C1 segment of cervical spinal cord (tissue), 14 donors: ENCODE measurements at places on chromosomes 5 and 9.

- no peak for DNase-seq
Measured at GRCh38 chr9:87577746-87578145, 80.1 kb downstream of the DAPK1 start.

DNA sequence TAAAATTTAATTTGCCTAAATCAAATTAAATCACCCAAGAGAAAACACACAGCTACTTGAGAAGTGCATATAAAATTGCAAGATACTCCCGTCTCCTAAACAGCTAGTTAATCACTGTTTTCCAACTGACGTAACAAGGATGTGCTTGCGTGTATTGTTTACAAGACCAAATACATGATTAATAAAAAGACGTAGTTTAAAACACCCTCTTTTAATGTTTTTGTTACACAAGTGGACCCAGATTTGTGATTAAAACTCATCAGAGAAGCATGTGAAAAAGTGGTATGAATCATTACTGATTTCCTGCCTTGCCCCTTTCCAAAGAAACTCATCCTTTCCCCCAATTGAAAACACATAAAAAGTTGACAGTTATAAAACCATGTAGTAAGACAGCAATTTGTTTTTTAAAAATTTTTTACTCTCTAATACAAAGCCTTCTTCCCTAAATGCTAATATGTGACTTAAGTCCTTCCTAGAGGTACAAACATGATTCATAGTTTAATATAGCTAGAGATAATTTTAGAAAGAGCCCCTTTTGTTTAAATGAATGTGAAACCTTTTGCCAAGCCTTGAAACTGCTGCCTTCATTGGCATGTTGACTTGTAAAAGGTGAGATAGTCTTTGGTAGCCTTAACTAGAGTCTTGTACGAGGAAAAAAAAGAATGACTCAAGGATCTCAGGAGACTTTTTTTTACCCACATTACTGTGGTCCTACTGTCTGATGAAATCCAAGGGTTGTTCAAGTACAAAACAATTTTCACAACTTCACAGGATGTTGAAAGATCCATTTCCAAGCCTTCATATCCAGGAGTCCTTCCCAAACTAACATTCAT, 61.4 kb upstream of the FST start:
- DNase-seq = no peak

DNA sequence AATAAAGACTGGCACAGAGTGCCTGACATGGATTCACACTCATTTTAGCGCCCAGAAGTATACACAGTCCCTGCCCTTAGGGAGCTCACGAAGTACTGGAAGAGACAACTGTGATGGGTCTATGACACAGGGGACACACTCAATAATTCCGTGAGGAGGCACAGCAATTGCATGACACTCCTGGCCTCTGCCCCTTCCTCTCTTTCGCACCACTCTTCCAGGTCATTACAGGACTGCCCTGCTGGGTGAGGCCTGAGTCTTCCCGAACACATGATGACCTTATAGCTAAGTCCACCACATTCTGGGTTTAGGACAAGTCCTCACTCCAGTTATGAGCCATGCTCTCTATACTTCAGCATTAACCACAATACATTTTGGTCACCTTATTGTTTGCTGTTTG, 134.7 kb downstream of the GNA14 start:
- DNase-seq = no peak

DNA sequence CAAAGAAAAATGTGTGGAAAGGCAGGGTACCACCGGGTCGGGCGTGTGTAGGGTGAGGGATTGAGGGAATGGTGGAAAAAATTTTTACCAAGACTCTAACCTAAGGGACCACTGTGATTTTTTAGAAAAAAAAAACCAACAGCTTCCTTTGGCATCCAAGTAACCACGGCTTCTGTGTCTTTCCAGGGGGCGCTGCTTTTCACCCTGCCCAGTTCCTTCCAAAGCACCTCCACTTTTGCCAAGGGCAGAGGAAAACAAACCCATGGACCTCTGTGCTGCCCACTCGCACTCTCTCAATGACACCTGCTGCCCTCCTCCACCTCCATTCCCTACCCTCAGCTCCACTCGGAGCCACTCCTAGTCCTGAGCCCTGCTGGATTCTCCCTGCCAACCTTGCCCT, 381.0 kb downstream of the ENC1 start:
- DNase-seq = no peak

DNA sequence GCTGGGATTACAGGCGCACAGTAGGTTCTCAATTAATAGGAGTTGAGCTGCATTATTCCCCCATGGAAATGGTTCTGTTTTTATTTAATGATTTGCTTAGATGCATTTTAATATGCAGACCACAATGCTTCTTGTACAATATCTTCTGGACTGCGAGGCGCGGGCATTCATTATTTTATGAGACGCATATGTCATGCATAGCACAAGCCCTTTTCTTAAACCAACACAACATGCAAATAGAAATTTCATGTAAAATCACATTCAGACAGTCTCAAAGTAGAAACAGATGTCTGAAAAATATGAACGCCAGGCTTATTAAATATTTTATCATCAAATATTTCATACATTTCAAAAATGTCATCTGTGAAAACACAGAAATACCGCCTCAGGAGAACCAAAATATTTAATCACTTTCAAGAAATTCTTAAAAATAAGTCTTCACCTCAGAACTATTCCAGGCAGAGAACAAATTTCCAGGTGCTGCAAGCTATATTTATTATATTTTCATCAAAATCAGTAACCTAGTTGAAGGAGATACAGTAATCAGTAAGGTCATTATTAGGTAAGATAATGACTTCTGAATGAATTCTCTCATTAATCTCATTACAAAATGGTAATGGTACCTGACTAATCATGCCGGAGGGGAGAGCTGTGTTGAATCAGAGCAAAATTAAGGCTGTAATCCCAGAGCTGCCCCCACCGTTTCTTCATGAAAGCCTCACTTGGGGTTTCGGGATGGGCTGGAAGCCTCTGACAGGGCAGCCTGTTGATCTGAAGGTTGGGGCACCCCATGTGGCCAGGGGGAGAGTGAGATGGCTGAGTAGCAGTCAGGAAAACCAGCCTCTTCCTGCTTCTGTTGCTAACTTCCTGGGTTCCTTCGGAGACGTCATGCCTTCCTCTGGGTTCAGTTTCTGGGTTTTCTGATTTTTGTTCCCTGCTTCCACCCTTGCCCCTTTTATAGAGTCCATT, 133.9 kb upstream of the ZNF618 start:
- DNase-seq = no peak

DNA sequence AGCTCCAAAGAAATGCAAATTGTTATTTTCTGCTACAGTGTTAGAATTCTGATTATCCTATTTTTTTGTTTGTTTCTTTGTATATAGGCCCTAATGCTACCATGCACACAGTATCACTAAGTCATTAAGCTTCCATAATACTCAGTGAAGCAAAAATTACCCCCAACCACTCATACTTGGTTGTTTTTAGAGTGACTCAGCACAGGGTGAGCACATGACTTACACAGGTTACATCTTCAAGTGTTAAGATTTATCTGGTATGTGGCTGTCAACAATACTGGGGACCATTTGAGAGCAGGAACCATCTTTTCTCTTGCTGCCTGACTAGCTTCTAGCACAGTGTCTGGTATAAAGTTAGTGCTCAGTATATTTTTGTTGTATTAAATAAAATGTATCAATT, 255.8 kb upstream of the SLC24A2 start:
- DNase-seq = no peak

DNA sequence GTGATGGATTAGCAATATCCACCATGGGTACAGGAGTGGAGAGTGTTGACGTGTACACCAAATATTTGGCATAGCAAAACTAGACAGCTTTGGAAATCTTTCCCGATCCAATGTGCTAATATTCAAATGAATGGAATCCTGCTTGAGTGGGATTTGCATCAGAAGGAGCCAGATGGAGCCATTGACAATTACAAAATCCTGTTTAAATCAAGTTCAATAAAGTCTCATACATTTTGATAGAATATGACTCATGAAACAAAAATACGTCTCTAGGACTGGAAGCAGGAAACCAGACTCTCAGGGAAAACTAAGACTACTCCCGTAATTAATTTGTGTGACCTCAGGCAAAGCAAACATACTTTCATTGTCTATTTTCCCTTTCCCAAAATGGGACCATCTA, 13.0 kb downstream of the TNC start:
- no peak for DNase-seq

GRCh38 chr9:36942891-36943290, 91.2 kb downstream of the PAX5 start:
- DNase-seq = no peak

GRCh38 chr5:109305352-109305751, 104.4 kb downstream of the PJA2 start:
- DNase-seq = no peak

GRCh38 chr5:56522960-56523359, 289.8 kb upstream of the ANKRD55 start:
- no peak for DNase-seq

DNA sequence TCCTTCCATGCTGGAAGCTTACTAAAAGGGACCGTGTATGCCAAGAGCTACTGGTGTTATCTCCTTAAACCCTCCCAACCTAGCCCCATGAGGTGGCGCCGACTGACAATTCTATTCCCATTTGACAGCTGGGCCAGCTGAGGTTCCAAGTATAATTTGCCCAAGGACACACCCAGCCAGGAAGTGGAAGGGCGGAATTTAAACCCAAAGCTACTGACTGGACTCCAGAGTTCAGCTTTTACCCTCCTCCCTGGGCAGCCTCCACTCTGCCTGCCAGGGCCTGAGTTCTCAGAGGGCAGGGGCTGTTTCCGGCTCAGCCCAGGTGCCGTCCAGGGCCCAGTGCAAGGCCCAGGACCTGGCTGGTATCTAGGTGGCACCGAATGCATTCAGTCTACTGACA, 71.8 kb downstream of the C9orf50 start:
- DNase-seq = no peak
